ENCODE measurements at places on chromosomes 12 and 14. TPM values are rescaled to one million over a fixed set of nuclear protein-coding genes. Genes with fewer than 3 reads are reported as not detected.
A peak's percentile ranks its signal among the peaks of the same experiment; 100 is the strongest.

The CFAP54 gene
- 0.51 TPM for total RNA-seq

The BBOF1 gene
- 5.3 TPM for total RNA-seq

The SRRM4 gene
- total RNA-seq, result 0.03 TPM

The RNASE1 gene
- total RNA-seq, result 6.0 TPM

- peak; percentile 2 for DNase-seq
These were observed 77.7 kb upstream of the KCNJ8 start for GRCh38 chr12:21852251-21852650.

DNA sequence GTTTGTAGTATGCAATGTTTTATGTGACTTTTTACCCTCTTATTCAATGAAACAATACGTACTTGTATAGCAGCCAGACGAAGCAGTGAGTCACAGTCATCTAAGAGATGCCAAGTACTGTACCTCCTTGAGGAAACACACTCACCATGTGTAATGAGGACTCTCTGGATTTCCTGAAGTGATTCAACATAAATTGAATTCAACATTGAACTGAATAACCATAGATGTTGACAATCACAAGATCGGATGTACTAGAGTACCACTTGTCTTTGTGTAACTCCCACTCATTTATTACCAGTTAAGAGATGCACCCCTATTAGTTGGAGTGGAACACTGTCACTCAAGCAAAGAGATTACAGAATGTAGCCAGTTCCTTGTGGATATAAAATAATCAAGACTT lies 175.2 kb upstream of the HMGA2 start:
- DNase-seq, result peak; percentile 96

- no peak for DNase-seq
These were observed 22.9 kb upstream of the LTBP2 start for GRCh38 chr14:74634964-74635363.

DNA sequence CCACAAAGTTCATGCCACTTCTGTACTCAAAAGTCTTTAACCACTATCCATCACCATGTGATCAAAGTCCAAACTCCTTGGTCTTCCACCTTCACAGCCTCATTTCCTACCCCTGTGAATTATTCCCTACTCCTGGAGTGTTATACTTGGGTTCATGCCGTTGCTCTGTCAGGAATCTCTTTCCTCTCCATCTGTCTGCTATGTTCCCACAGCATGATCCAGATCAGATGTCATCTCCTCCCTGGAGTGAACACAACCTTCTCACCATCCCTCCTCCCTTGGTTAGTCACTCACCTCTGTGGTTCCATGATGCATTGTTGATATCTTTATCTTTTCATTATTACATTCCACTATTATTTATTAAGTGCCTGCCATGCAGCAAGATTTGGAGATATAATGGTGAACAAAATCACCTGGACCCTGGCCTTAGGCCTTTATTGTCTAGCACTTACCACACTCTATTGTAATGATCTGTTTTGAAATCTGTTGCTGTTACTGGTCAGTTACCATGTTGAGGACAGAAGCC lies 22.4 kb downstream of the LACRT start:
- no peak for DNase-seq

GRCh38 chr14:23277189-23277588 lies 8.7 kb downstream of the HOMEZ start:
- DNase-seq, result no peak

DNA sequence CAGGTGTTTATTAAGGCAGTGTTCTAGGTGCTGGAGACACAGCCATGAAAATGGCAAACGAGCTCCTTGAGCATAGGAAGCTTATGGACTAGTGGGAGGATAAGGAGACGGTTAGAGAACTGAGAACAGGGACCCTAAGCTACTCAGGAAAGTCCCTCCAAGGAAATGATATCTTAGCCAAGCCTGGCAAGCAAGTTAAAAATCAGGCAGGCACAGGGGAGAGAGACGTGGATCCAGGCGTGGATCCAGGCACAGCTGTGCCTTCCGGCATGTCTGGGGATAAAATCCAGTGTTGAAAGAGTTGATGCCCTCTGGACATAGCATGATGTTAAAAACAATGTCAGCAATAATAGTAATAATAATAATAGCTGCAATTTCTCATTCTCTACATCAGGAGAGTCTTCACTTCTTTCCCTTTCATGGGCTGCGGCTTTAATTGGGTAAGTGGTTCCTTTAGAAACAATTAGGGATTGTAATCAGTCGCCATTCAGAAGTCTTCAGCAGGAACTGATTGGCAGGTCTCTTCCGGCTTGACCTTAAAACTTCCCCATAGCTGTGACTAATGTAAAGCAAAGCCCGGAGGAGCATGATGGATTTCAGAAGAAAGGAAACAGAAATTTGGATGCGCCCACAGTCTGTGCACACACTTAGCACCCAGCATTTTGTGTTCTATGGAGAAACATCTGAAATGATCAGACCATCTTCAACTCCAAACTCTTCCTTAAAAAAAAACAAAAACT lies 230.2 kb downstream of the SLC41A2 start:
- no peak for DNase-seq

- peak; percentile 80 for DNase-seq
These were observed 384.0 kb upstream of the FOXG1 start for GRCh38 chr14:28382444-28383190.

GRCh38 chr14:95697764-95698163 lies 11.5 kb downstream of the TCL1B start:
- DNase-seq, result no peak

DNA sequence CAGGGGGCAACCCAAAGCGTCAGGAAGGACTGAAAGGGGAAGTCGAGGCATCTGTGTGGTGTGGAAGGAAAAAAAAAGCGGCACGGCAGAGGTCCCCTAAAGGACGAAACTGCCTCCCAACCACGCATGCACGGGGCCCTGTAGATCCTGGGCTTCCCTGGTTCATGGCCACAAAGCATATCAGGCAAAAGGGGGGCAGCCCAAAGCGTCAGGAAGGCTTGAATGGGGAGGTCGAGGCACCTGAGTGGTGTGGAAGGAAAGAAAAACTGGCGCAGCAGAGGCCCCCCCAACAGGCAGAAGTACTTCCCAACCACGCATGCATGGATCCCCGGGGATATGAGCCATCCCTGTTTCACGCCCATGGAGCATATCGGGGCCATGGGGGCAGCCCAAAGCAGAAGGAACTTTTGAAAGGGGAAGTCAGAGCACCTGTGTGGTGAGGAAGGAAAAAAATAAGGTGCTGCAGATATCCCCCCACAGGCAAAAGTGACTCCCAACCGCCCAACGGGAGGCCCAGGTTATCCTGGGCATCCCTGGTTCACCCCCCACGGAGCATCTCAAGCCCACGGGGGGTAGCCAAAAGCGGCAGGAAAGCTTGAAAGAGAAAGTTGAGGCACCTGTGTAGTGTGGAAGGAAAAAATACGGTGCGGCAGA lies 581.2 kb downstream of the ALG10 start:
- DNase-seq, result no peak

DNA sequence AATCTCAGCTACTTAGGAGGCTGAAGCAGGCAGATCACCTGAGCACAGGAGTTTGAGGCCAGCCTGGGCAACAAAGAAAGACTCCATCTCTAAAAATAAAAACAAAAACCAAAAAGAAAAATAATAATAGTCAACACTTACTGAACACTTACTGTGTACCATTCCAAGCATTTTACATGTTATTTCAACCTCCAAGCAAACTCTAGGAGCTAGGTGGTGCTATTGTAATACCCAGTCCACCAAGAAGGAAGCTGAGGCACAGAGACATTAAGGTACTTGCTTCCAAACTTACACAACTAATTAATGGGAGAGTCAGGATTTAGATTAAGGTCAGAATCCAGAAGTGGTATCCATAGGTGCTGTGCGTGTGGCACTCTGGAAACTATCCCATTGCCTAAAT lies 13.7 kb upstream of the OR6J1 start:
- DNase-seq, result no peak

DNA sequence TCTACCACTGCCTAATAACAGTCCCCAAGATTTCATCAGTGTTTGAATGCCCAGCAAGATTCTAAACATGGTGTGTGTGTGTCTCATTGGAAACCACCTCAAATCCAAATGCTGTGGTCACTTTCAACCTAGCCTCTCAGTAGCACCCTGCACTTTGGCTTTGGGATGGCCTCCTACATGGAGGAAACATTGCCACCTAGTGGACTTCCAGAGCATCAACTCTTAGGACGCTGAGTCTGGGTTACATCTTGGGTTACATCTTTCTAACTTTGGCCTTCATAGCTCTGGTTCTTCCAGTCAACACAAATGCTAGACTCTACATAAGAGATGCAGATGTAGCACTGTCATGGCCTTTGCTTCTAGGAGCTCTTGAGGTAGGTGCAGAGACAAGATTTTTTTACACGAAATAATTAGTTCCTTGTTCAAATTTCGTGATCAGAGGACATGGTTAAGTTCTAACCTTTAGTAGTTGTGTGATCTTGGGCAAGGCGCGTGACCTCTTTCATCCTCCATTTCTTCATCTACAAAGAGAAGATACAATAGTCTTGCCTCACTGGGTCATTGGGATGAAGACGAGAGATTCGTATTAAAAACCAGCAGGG lies 113.5 kb upstream of the VASH1 start:
- peak; percentile 66 for DNase-seq

DNA sequence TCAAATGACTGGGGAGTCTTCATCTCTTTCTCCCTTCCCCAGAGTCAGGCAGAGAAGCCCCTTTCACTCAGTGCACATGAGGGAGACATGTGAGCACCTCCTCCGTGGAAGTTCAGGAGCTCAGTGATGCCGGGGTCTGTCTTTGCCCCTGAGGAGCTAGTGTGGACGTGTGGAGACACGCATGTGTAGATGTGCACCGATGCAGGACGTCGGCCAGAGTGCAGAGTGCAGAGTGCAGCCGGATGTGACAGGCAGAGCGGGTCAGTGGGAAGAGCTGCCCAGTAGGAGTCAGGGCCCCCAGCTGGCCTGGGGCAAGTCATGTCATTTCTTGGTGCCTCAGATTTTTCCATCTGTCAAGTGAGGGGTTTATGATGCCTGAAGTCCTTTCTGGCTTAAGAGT lies 20.7 kb downstream of the TSPAN9 start:
- no peak for DNase-seq

DNA sequence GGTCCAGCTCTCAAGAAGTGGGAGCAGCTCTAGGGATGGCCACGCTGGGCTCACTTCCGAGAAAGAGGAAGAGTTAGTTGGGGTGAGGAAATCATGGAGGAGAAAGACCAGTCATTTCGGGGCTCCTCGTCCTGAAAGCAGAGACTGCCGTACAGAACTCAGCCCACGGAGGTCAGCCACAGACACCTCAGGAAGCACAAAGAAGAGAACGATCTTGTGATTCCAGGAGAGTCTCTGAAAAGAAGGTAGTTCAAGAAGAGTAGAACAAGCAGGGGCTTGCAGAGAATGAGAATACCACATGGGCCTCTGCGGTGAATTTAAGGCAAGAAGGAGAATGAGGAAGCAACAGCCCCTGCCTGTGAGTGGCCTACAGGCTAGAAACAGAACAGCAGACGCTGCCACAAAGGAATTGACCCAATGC lies 311.9 kb downstream of the CACNA1C start:
- DNase-seq, result no peak

GRCh38 chr12:115385141-115385540 lies 701.2 kb upstream of the TBX3 start:
- no peak for DNase-seq
